NCI-H2081 treated with DMSO at 0.1 percent for 48 hours (cell line): ENCODE measurements at places on chromosomes 3 and 15.

DNA sequence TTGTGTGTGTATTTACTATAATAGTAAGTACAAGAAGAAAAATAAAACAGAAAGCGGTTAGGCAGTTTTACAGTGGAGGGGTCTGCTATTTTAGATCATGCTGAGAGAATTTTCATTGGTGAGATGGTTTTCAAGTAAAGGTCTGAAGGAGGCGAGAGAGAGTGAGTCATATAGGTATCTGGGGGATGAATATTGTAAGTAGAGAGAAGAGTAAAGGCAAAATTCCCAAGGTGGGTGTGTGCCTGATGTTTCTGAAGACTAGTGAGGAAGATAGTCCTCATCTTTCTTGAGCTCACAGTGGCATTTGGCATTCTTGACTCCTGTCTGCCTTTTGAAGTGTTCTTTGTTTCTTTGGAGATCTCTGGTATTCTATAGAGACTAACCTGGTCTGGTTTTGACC, 38.6 kb downstream of the CRYBG3 start:
- DNase-seq: no peak

- DNase-seq: no peak
Observed at GRCh38 chr15:50261981-50262380, 3.5 kb downstream of the HDC start.

GRCh38 chr3:27715863-27716262, 6.3 kb downstream of the EOMES start:
- no peak for DNase-seq

DNA sequence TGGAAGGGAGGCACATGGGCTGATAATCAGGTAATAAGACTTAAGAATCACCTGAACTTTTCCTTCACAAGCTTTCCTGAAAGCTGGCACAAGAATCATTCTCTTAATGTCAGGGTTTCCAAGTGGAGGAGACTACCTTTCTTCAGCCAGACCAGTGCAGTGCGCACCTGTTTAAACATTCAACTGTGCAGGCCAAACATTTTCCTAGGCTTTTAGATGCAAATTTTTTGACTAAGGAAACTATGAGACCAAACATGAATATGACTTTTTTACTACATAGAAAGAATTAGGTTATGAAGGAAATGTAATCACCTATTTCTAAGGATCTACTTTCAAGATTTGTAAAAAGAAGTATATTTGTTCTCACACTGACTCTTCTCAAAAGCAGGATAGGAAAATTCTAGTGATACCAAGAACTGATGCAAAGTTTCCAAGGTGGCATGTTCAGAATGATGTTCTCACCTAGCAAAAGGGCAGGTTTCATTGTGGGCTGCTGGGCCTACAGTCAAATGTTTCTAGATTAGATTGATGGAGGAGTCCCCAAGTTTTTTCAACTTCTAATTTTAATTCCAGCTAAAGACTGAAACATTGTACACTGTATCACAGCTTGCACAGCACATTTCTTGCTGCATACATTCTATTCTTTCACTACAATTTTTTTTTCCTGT, 339.1 kb downstream of the TIGIT start:
- no peak for DNase-seq

- DNase-seq: no peak
Observed at GRCh38 chr3:133130168-133130567, 92.0 kb downstream of the TMEM108 start.

GRCh38 chr15:48423896-48424475, 92.8 kb downstream of the DUT start:
- DNase-seq: no peak

DNA sequence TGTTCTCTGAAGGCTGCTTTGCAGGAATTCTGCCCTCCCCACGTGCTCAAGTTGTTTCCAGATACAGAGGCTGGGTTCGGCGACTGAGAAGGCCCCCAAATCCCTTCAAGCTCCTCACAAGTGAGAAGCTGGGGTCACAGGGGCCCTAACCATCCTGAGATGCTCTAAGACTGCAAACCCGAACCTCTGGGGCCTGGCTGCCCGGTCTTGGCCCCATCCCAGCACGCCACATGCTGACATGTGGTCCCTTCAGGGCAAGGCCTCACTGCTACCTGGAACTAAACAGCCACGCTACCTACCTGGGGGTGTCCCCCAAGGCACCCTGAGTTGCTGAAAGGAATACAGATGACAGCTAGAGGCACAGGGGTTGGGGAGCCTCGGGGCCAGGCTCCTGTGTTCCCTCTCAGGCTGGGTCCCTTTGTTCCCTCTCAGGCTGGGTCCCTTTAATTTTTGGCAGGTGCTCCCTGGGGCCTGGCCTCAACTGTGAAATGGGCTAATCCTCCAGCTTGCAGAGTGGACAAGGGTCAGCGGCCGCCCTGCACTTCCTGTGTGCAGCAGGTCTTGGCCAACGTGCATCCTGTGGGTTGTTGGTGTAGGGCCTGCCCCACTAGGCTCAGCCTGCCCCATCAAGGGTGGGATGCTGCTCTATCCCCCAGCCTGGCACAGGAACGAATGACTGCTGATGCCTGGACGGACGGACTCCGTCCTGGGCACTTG, 32.5 kb downstream of the KLHL25 start:
- no peak for DNase-seq

DNA sequence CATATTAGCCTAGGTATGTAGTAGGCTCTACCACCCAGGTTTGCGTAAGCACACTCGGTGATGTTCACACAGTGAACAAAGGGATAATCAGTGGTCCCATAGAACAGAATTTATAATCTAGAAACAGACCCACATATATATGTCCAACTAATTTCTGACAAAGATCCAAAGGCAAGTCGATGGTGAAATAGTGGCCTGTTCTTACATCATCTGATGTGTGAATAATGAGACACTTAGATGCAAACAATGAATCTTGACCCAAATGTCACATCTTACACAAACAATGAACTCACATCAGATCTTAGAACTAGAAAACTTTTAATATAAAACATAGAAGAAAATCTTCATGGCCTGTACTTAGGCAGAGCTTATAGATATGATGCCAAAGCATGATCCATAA, 17.6 kb upstream of the TM2D3 start:
- DNase-seq: no peak

- no peak for DNase-seq
Observed at GRCh38 chr3:141280690-141281089, 49.1 kb downstream of the PXYLP1 start.

- no peak for DNase-seq
Observed at GRCh38 chr3:144341471-144341870, 369.8 kb downstream of the DIPK2A start.

- no peak for DNase-seq
Observed at GRCh38 chr3:35483131-35483530, 156.2 kb upstream of the ARPP21 start.

GRCh38 chr3:38347421-38348200, 1.0 kb downstream of the XYLB start:
- DNase-seq: no peak

GRCh38 chr3:146536681-146537080, 7.7 kb downstream of the PLSCR1 start:
- no peak for DNase-seq

DNA sequence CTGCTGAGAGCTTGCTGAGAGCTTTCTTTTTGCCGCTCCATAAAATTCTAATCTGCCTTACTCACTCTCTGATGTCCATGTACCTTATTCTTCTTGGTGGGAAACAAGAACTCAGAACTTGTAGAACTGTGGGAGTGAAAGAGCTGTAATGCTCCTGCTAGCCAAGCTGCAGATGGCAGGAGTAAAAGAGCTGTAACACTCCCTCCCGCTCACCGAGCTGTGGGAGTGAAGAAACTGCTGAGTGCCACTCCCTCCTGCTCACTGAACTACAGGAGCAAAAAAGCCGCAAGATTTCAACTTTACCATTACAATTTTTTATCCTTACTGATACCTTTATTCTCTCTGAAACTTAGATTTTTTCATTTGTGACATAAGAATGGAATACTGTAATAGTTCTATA, 199.1 kb downstream of the SI start:
- no peak for DNase-seq

DNA sequence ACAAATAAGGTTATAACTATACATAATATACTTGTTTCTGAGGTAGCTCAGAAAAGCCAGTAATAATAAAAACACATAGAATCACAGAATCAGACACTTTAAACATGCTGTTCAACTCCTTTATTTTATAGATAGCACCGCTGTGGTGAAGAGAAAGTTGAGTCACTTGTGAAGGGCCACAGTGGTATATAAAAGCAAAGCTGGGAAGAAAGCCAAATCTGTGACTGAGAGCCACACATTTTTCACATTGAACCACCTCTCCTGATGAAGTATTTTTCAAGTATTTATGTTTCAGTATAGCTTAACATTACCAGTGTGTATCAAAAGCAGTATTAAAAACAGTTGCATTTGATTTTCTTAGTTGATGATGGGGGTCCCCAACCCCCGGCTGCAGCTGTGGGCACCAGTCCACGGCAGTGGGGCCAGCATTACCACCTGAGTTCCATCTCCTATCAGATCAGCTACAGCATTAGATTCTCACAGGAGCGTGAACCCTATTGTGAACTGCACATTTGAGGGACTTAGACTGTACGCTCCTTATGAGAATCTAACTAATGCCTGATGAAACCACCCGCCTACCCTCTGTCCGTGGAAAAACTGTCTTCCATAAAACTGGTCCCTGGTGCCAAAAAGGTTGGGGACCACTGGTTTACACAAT, 46.2 kb downstream of the TBL1XR1 start:
- peak; percentile 9 for DNase-seq

GRCh38 chr15:33032053-33032452, 162.5 kb downstream of the FMN1 start:
- DNase-seq: no peak

DNA sequence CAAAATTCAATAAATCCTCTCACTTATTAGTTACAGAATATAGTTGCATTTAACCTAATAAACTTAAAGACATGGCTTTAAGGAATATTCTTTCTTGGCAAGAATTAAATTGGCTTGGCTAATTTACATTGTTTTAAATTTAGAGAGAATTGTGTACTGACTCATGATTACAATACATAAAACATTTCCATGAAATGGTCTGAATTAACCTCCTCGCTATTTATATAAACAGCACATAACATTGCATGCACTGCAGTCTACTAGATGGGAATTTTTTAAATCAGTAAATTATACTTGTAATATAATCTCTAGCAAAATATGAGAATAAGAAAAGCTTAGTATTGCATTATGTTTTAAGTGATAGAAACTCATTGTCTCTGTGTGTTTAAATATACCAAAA, 268.9 kb downstream of the SHOX2 start:
- DNase-seq: no peak

DNA sequence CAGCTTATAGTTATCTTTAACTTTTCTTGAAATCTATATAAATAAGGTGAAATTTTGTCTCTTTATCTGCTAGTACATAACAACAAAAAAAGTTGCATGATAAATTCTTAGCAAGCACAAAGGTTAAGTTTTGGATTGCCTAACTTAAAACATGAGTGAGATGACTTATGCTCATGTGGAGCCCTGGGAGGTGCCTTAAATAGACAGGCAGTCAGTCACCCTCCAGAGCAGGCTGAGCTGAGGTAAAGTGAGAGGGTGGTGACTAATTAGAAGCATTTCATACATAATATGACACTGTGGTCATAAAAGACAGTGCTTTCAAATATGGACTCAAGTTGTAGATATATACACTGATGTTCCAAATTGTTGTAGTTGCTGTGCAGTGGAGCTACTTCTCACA, 14.6 kb upstream of the MME start:
- no peak for DNase-seq

DNA sequence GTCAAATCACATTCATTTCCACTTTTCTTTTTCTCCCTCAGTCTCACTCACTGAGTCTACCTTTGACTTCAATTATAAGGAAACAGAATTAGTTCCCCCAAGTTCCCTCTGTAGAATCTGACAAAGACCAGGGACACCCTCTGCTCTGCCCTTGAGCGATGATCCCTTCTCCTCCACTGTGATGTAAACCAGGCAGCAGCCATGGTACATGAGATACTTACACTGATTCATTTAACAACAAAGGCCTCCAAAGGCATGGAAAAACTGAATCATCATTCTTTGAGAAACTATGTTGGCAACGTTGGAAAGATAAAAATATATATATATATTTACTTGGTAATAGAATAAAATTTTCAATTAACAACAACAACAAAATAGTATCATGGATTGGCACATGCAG, 84.1 kb downstream of the P3H2 start:
- no peak for DNase-seq

DNA sequence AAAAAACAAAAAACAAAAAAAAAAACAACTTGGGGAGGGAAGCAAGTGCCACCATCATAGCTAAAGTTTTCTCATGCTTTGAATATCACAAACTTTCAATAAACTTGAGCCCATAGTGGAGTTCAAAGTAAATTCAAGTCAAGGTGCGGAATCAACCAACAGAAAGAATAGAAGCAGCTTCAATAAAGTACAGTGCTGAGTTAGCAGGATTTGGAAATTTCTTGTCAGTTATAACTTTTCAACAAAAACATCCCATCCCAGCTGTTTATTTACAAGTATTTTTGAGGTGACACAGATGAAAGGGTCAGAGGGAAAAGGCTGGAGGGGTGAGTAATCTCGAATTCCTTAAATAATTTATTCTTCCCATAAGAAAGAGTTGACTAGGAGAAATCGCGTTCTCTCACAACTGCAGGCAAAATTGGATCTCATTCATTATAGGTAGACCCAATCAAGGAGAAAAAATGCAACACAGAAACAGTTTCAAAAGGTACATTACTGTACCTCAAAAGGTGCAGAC, 477.4 kb upstream of the RASGRP1 start:
- no peak for DNase-seq

GRCh38 chr15:66965201-66965900, 100.1 kb upstream of the SMAD3 start:
- DNase-seq: no peak

DNA sequence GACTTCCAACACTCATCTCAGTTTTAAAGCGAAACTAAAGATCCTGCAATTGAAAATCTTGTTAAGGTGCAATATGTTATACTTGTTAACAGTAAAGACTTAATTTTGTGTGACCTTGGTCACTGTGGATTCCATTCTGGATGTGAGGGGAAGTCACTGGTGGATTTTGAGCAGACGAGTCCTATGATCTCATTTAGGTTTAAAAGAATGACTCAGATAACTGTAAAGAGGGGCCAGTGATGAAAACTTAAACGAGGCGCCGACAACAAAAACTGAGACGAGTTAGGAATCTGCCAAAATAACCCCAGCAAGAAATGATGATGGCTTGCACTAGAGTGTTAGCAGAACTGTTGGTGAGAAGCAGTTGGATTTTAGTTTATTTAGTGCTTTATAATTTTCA, 56.5 kb downstream of the LRRC28 start:
- DNase-seq: no peak

- DNase-seq: no peak
Observed at GRCh38 chr3:171660188-171660587, 150.1 kb downstream of the PLD1 start.

- DNase-seq: no peak
Observed at GRCh38 chr3:24494618-24495325, at the start of gene THRB. THRB (minus strand) TSS chr3:24494850.

DNA sequence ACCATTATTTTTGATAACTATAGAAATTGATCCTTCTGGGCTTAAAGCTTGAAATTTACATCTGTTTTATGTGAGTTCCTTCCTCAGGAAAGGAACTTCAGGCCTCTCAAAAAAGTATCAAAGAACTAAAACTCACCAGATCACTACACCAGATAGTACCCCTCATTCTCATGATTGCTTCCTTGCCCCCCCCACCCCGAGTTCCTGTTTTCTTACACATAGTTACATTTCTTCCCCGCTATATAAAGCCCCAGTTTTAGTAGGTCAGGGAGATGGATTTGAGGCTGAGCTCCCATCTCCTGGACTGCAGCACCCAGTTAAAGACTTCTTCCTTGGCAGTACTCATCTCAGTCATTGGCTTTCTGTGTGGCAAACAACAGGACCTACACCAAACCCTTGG, 80.3 kb upstream of the HRH1 start:
- DNase-seq: no peak

GRCh38 chr3:156727519-156728205, 53.3 kb downstream of the TIPARP start:
- no peak for DNase-seq
